Effector CD4-positive, alpha-beta T cell (primary cell): ENCODE measurements at places on chromosomes 3 and 15.

DNA sequence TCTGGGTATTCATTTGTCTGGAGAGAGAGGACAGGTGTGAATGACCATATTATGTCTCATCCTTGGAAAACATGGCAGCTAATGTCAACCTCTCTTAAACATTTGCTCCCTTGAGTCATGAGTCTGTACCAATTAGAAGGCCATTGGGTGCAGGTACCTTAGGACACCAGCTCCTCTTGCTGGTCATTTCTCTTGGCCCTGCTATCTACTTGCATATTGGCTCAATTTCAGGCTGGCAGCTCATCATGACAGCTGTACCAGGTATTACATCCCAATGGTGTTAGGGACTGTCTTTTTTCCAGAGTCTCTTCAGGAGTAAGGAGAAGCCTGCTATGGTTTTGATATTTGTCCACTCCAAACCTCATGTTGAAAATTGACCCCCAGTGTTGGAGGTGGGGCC, 92.2 kb upstream of the ANKRD28 start:
- no peak for DNase-seq

- no peak for DNase-seq
Measured at GRCh38 chr3:190118438-190118837, 2.3 kb downstream of the P3H2 start.

DNA sequence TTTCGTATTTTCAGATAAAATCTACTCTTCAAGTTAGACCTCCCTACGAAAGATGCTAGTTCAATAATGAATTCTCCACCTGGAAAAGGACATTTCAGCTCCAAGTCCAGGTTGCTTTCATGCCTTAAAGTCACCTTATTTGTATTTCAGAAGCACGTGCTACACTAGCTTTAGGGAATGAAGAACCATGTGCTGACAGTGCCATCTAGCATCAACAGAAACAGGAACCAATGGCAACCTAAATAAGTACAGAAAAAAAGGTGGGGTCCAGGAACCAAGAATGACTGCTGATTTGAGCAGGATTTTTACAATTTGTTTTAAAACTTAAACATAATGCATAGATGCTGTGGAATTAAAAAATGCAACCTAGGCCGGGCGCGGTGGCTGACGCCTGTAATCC, 77.6 kb upstream of the SNRPN start:
- no peak for DNase-seq

DNA sequence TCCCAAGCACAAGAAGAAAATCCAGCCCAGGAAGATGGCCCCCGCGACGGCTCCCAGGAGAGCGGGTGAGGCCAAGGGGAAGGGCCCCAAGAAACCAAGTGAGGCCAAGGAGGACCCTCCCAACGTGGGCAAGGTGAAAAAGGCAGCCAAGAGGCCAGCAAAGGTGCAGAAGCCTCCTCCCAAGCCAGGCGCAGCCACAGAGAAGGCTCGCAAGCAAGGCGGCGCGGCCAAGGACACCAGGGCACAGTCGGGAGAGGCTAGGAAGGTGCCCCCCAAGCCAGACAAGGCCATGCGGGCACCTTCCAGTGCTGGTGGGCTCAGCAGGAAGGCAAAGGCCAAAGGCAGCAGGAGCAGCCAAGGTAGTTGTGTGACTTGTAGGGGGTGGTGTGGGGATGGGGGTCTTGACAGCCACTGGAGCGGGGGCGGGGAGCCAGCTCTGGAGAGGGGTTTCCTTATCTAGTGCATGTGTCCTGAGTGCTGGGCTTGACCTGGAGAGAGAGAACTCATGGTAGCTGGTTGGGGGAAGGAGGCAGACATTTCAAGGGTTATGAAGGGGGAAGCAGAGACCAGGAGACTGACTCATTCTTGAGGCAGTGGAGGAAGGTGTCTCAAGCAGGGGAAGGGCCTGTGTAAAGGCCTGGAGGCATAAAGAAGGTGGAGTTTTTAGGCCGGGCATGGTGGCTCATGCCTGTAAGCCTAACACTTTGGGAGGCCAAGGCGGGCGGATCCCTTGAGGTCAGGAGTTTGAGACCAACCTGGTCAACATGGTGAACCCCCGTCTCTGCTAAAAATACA, 6.2 kb downstream of the H1-8 start:
- DNase-seq: no peak

DNA sequence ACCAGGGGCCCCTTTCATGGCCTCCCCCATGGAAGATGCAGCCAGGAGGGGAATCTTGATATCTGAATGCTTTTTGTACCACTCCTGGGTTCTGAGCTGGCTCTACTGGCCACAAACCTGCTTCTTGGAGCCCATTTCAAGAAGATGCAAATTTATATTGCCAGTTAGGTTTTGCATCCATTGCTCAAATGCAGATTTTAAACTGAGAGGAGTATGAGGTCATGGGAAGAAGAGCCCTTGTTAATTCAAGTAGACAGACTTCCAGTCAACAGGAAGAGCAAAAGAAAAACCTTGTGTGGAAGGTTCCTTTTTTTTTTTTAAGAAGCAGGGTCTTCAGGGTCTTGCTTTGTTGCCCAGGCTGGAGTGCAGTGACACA, 133.5 kb downstream of the PDZRN3 start:
- DNase-seq: no peak

DNA sequence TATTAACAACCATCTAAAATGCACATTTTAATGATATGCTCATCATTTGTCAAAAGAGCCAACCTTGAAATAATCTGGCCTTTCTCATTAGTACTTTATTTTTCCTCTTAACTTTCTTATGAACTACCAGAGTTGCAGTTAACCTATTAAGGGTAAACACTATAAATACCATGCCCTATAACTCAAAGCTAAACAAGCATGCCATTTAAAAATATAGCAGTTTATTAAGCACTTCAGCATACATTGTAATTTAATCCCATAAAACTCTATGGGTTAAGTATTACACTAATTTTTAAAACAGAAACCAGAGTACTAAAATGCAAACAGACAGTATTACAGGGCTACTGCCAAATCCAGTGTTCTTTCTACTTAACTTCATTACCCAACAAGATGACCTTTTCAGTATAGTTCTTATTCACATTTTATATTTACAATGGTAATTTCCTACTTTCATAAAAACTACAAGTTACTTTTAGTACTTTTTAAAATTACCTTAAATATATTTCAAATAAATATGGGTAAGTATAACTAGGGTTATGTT, 11.8 kb downstream of the NPTN start:
- no peak for DNase-seq

GRCh38 chr15:66619152-66619903, 53.5 kb upstream of the LCTL start:
- DNase-seq: no peak

DNA sequence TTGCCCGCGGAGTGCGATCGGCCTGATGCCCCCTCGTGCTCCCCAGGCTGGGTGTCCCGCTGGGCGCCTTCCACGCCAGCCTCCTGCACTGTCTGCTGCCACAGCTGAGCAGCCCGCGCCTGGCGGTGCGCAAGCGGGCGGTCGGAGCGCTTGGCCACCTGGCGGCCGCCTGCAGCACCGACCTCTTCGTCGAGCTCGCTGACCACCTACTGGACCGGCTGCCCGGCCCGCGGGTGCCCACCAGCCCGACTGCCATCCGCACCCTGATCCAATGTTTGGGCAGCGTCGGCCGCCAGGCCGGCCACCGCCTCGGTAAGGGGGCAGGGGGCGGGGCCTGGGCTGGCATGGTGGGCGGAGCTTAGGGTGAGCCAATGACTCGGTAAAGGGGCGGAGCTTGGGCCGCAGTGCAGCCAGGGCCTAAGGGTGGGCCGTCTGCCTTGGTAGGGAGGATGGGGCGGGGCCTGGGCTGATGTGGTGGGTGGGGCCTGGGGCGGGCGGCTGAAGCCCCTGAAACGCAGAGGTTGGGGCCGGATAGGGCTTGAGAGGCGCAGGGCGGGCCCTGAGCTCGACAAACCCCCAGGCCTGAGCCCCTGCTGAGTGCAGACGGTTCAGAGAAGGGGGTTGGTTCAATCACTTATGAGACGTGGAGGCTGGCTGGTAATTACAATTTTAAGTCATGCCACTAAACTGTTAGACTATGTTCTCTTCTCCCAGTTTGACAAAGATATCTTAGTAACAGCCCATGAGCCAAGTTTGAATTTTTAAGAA, 13.7 kb downstream of the CAND2 start:
- DNase-seq: peak; percentile 93

DNA sequence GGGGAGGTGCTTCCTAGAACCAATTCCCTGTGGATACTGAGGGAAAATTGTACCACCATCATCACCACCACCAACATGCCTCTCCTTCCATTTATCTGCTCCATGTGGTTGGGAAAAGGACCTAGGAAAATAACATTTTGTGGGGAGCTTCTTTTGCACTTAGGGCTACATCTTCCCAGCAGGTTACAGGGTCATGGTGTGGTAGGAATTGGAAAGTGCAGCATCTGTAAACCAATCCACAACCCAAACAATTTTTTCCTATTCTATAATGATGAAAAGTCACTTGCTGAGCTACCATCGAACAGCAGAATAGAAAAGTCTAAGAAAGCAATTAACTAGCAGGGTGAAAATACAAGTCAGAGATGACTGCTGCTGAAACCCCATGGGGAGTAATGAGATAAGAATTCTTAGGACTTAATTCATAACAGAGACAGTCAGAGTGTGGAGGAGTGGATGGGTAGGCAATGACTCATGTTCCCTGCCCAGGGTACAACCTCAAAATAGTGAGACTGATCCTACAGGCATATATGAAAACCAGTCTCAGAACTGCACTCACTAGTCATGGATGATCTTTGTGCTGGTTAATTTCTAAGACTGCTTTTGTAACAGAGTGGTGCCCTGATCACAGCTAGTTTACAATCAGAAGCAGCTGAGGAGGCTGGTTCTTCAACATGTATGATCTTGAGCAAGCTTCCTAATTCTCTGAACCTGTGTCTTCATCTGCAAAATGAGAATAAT, 38.1 kb upstream of the LEKR1 start:
- no peak for DNase-seq

- no peak for DNase-seq
Measured at GRCh38 chr15:64398575-64398974, 10.9 kb downstream of the TRIP4 start.

DNA sequence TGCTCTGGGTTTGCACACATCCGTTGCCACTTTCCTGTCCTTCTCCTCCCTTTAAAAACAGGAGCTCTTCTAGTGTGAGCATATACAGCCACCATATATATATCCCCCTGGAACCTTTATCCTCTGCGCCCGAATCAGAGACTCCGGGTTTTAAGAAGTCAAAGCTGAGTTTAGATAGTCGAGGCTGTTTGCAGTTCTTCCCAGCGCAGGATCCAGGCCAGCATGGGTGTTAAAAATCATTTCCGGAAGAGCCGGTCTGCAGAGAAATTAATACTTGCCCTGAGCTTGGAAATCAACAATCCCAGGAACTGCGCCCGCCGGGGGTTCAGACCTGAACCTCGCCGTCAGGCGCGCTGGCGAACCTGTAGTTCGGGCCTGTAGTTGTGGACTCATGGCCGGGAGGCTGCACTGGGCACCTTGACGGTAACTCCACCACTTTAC, 2.3 kb downstream of the SHOX2 start:
- no peak for DNase-seq

DNA sequence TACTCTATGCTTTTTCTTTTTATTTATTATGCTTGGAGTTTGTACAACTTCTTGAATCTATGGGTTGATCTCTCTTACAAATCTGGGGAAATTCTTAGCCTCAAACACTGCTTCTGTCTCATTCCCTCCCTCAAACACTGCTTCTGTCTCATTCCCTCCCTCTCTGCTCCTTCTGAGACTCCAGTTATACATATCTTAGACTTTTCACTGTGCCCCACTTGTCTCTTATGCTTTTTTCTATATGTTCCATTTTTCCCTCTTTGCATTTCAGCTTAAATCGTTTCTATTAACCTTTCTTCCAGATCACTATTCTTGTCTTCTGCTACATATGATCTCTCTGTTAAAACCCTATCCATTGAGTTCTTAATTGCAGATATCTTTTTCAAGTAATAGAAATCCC, 50.4 kb downstream of the RFTN1 start:
- no peak for DNase-seq

DNA sequence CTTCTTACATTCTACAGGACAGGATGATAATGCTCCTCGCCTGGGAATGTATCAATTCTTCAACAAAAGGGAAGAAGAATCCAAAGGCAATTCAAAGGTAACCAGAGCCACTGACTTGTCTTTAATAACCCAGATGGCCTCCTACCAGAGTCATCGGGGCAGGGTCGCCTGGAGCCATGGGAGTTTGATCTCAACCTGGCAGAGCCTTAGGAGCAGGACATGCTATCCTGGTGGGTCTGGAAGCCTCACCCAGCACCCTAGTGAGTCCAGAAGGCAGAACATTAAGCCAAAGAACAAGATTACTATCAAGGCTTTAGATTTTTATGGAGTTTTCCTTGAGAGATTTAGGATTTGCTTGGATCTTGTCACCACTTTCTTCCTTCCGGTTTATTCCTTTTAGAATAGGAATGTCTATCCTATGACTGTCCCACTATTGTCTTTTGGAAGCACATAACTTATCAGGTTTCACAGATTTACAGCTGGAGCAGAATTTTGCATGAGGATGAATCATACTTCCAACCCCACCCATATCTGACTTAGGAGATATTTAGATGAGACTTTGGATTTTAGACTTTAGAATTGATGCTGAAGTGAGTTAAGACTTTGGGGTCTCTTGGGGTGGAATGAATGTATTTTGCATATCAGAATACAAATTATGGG, 330.3 kb upstream of the GOLIM4 start:
- no peak for DNase-seq

DNA sequence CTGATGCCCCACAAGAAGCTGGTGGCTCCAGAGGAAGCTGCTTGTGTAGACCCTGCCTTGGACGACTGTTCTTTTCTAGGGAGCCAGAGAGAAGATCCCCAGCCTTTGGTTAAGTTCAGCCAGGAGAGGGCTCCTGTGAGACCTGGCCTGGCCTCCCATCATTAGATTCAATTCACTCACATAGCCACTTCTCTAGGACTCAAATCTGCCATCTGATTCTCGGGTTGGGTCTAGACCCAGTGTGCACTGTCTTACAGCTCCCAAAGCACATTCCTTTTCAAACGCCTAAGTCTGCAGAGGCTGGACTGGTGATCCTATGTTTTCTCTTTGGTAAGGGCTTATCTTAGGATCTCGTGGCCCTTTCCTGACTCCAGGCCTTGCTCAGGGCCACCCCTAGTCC, 81.7 kb upstream of the NPHP3 start:
- DNase-seq: no peak
